Stimulated activated naive CD4-positive, alpha-beta T cell (primary cell): ENCODE measurements at places on chromosomes 1 and 21.

GRCh38 chr1:226417350-226417749 lies 9.5 kb upstream of the PARP1 start:
- DNase-seq = no peak

- peak; percentile 80 for DNase-seq
Observed at GRCh38 chr1:116987256-116987555, 14.4 kb upstream of the CD101 start.

- DNase-seq = no peak
Observed at GRCh38 chr1:90720145-90720636, 3.1 kb upstream of the BARHL2 start.

DNA sequence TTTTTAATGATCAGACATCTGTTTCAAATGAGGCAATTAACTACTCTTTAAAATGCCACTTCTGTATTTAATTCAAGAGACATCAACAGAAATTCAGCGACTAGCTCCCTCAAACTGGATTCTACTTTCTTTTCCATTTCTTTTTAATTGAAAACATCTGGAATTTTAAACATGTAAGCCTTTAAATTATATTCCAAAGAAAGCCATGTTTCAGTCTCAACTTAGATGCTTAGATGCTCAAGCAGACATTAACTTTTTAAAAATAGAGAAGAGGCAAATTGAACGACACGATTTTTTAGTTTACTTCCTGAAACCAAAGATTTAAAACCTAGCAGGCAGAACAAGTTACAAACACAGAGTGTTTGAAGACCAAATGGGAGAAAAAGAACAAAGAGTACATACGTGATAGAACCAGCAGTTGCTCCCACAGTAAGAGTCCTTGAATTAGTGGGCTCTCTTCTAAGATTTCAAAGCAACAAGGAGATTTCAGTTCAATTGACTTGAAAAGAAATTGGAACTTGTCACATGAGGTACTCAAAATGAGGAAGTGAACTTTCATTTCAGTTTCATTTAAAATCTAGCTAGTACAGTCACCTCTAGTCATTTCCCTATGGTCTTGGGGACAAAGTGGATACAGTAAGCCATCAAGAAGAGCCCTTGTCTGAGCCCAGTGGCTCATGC lies at the start of gene CTSS:
TSS of gene CTSS (minus strand) at position 483 of the 681 bp plus-strand sequence. CDS start 1,015 bp downstream, outside the sequence.
- DNase-seq = peak; percentile 39

GRCh38 chr1:156376146-156376545 lies 7.1 kb downstream of the RHBG start:
- no peak for DNase-seq

DNA sequence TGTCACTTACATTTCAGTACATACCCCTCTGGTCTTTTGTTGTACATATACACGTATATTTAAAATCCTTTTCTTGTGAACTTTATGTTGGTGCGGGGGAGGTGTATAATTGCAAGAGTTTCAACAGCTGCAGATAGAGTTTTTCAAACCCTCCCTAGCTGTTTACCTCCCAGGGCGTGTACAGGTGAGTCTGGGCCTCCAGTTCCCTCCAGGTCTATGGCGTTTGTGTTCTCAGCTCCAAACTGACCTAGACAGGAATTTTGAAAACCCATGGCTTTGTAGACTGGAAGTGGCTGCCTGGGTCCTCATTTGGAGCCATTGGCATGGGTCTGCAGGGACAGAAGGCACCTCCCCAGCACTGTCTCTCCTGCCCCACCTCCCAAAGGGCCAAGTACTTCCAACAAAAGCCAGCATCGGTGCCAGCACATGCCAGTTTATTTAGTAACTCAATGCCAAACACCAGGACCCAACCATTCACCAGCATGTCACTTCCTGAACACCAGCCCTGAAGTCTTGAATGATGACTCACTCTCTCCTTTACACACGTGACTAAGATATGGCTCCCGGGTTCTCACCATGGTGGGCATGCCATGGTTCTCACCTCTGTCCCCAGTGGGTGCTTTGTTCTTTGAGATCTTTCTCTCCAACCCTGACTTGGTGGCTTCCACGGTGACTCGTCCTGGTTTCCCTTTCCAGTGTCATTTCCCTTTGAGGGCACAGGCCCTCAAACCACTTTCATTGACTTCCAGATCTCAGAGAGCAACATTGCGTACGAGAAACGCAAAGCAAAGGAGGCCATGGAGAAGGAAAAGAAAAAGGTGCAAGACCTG lies 57.3 kb upstream of the EFHD2 start:
- no peak for DNase-seq

- no peak for DNase-seq
Observed at GRCh38 chr1:86965012-86965826, 50.8 kb downstream of the HS2ST1 start.

DNA sequence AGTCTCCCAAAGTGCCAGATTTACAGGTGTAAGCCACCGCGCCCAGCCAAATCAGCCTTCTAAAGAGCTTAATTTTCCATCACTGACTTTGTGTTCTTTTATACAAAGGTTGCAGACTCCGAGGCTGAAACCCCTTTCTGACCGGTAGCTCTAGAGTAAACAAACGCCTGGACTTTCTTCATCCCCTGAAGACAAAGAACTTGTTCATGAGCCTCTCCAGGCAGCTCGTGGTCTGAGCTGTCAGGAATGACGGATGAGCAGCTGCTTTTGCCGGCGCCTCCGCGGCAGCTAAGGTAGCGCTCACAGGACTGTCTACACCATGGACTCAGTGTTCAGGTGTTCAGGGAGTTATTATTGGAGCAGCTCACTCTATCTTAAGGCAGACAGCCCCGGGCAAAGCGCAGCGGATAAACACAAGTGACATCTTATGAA lies 128.5 kb upstream of the ERRFI1 start:
- no peak for DNase-seq

- DNase-seq = no peak
Observed at GRCh38 chr1:21939650-21940374, 2.7 kb upstream of the HSPG2 start.

DNA sequence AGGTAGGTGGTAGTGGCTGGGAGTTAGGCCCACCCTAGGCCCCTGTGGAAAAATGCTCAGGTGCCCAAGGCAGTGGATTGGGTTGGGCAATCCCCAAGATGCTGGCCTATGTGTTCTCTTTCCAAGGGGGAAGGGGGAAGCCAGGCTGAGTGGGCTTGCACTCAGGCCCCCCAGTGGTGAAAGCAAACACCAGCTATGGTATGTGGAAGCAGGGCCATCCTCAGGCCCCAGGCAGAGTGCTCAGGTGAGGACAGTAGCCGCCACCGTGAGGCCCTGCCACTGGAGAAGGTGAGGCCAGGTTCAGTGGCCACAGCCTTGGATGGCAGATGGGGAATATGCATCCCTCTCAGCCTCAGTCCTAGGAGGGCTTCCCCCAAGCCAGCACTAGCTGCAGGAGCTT lies 11.8 kb downstream of the LY9 start:
- DNase-seq = no peak

DNA sequence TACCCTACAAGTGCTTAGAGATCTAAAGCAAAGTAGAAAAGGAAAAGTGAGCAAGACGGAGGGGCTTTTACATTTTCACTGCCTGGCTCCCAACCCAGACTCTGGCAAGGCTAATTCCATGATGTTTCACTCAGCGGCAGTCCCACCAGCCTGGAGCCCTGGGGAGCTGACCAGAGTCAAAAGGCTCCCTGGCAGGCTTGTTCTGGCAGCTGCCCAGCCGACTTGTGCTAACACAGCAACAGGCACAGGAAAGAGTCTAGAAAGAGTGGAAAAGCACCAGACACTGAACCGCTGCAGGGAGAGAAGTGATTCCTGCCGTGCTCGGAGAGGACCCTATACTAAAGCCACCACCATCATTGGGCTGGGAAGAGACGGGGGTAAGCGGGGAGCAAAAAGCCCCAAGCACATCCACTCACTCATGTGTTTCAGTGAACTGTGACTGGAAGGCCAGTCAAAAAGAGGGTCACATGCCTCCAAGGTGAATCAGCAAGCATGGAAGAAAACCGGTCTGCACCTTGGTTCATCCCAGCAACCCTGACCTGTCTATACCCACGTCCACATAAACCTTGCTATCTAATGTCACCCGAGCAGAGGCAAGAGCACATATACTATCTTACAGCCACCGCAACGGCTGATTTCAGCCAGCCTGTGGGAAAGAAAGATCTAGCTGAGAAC lies 8.0 kb downstream of the SMIM12 start:
- DNase-seq = no peak

- DNase-seq = no peak
Observed at GRCh38 chr1:84742653-84743052, 52.4 kb upstream of the SSX2IP start.

DNA sequence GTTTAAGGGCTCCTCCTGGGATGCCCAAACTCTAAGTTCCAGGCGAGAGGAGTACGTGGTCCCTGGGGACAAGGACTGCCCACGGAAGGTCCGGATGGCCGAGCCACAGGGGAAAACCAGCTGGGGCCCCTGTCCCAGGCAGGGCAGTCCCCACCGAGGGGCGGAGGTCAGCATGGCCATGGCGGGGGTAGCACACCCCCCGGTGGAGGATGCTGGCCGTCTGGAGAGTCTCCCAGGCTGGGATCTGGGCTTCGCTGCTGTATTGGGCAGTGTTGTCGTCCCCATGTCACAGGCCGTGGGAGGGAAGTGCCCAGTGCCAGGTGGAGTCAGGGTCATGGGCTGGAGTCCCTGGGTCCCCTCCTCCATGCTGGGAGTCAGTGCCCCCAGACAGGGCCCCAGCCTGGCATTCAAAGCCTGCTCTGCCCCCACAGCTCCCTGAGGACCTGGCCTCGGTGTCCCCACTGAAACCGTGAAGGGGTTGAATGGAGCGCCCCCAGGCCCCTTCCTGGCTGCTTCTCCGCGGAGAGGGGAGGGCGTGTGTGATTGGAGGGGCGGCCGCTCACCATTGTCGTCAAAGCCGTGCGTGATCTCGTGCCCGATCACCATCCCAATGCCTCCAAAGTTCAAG lies 6.8 kb downstream of the PRXL2B start:
- DNase-seq = no peak

DNA sequence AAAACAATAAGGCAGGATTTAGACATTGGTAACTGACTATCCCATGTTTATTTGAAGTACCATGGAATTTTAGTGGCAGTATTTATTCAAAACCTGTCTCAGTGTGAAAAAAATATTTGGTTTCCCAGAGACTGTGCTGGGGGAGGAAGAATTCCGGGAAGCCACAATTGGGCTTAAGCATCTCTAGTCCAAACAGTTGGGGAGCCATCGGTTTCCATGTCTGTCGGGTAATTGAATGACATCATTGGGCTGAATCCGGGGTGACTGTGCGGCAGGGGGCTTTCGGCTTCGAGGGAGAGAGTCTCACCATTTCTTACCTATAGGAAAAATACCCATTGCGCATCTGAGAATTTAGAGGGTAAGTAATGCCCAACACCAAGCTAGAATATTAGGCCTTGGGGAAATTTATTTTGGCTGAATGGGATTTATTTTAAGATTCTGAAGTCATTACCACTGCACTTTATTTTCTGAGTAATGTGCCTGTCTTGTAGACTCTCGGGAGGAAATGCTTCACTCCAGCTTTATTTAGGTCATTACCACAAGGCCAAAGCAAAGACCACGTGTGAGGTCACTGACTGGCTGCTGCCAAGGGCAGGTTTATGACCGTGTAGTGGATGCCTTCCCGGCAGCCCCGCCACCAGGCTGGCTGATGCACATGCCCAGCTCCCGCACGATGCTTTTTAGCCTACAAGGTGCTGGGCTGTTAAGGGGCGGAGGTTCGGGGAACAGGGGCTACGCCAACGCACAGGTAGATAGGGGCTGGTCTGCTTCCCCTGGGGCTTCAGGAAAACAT lies 23.1 kb upstream of the UMODL1 start:
- DNase-seq = no peak

- DNase-seq = no peak
Observed at GRCh38 chr1:152185544-152186391, 26.7 kb upstream of the RPTN start.

- no peak for DNase-seq
Observed at GRCh38 chr1:18149027-18149641, 41.5 kb downstream of the IGSF21 start.

DNA sequence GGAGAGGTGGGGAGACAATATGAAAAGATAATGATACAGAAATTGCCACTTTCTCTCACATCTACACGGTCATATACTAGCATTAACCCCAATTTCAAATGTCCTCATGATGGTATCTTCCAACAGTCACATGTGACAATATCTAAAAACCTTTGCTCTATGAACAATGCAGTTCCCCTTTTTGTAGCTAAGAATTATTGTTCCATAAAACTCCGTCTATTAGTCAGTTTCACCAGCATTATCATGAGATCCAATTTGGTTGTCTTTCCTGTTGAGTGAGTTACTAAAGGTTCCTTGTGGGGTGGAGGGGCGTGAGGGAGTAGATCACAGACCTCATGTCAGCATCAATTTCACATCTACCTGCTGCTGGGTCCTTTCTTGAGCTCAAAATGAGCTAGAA lies 1.7 kb downstream of the TIAM1 start:
- no peak for DNase-seq

DNA sequence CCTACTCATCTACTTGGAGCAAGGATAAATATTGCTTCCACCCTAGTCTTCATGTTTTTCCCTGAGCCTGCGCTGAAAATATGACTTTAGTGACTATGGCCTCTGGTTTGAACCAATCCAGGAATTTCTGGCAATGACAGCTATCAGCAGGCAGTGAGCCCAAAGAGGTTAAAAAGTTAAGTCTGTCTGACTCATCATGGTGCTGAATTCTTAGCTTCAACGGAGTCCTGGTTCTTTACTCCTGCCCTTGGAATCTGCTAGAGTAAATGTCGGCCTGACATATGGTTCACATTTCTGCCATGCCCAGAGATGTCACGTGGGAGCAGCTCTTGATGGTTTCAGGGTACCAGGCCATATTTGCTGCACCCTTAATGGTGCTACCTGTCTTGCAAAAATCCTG lies 351.6 kb upstream of the PLXNA2 start:
- no peak for DNase-seq

DNA sequence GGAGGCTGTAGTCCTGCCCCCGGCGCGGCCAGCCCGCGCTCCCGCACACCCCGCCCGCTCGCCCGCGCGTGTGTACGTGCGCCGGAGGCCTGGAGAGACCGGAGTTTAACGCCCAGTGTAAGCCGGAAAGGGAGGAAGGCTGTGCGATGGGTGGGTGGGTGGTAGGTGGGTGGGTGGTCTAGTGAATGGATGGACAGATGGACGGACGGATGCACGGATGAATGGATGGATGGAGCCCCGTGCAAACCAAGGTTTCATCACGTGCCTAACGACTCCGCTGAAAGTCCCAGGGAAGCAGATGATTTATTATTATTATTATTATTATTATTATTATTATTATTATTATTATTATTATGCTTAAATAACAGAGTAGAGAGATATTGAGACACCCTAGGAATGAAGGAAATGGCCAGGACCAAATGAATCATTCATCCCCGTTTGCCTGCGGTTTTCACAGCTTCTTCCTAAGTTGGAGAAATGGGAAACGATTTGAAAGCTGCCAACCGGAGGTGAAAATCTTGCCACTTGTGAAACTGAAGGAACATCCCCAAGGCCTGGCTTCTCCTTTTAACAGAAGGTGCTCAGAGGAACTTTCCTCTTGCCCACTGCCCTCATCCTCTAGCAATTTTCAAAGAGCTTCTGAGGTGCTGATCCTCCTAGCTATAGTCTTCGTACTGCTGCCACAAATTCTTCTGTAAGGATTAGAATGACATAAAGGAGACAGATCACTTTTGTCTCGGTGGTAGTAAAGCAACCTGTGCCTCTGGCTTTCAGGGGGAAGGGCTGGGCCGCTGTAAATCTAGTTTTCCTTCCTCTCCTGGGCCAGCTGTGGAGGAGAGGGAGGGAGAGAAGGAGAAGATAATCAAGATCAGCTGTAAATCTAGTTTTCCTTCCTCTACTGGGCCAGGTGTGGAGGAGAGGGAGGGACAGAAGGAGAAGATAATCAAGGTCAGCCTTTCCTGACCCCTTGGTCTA lies 648 bp upstream of the RGS7 start:
- no peak for DNase-seq
